H9 (cell line): ENCODE measurements at places on chromosomes 2 and 18. TPM values are rescaled to one million over a fixed set of nuclear protein-coding genes. Genes with fewer than 3 reads are reported as not detected.

The FAM228A gene
- not detected in 2 replicates for total RNA-seq

The ALLC gene
- not detected in 2 replicates for total RNA-seq

The COLEC12 gene
- 0.59 and 0.70 TPM in 2 replicates for total RNA-seq

The STK11IP gene
- total RNA-seq = 28.1 and 31.1 TPM in 2 replicates

The ALKAL2 gene
- 0.48 and 0.68 TPM in 2 replicates for total RNA-seq

The SERPINB10 gene
- total RNA-seq = not detected in 2 replicates

The CNTNAP5 gene
- 0.39 and 0.48 TPM in 2 replicates for total RNA-seq

The AMER3 gene
- total RNA-seq = 0.59 TPM in 2 replicates

The CRACDL gene
- total RNA-seq = 0.29 and 0.48 TPM in 2 replicates

DNA sequence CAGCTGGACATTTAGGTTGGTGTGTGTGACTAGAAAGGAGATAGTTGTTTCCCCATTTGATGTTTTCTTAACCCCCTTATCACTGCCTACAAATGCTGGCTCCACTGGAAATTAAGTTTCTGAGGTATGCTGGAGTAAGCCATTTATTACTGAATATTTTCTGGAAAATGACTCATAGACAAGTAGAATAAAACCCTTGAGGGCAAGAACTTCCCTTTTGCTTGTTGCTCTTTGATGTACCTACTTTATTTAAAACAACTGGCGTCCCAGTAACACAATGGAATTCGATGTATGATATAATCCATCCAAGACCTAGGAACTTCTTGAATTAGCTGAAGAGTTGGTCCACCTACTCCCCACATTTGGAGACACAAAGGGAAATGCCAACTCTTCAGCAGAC is 33.3 kb upstream of the SESTD1 start:
- no peaks in the 10 kb centered on the region for H3K4me1 ChIP-seq
- DNase-seq = no peak
- no peak overlapping the region for H3K4me3 ChIP-seq

DNA sequence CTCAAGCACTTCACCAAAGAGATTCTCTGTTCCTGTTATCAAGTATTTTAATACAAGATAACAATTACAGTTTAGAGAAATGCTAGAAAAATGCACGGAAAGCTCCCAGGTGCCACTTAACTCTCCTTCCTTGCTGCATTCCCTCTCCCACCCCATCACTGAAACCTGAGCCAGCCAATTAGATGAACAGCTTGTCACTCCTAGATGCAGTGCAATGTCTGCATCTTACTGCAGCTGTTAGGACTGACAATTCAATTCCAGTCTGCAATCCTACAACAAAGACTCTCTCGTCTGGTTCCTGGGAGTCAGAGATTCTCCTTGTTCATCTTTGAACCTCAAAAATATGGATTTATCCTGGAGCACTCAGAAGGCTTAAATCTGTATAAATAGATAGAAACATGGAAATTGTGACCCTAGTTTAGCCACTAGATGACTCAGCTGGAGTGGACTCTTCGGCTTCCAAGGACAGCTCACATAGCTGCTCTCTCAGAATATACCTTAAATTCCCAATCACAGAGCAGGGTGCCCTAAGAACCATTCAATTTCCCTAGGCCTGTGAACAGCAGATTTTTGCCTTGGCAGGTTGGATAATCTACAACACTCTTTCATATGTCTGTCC is 311.1 kb downstream of the NRXN1 start:
- H3K4me1 ChIP-seq = peaks cover 4% of the 10 kb centered on the region; the same call in 1 of the 2 replicates
- H3K27ac ChIP-seq = no peak overlapping the region
- H3K4me3 ChIP-seq = no peak overlapping the region

DNA sequence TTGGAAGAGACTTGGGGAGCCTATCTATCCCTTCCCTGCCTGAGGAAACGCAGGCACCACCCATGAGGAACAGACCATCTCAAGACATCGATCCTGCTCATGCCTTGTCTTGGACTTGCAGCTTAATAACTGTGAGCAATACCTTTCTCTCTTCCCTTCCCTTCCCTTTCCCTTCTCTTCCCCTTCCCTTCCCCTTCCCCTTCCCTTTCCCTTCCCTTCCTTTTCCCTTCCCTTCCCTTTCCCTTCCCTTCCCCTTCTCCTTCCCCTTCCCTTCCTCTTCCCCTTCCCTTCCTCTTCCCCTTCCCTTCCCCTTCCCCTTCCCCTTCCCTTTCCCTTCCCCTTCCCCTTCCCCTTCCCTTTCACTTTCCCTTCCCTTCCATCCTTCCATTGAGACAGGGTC is 650.7 kb upstream of the SOX11 start:
- no peaks in the 10 kb centered on the region for H3K27me3 ChIP-seq
- no peak overlapping the region for H3K4me3 ChIP-seq
- H3K27ac ChIP-seq = no peak overlapping the region
- H3K4me1 ChIP-seq = no peaks in the 10 kb centered on the region
- H3K36me3 ChIP-seq = no peaks in the 10 kb centered on the region
- DNase-seq = no peak

GRCh38 chr2:168354499-168354898 is 101.6 kb upstream of the CERS6 start:
- DNase-seq = no peak
- no peak overlapping the region for H3K4me3 ChIP-seq
- H3K36me3 ChIP-seq = peaks cover 8% of the 10 kb centered on the region
- peaks cover 8% of the 10 kb centered on the region; the same call in 1 of the 2 replicates for H3K4me1 ChIP-seq
- H3K27ac ChIP-seq = no peak overlapping the region

- no peaks in the 10 kb centered on the region for H3K36me3 ChIP-seq
- no peak overlapping the region for H3K4me3 ChIP-seq
- no peak overlapping the region for H3K27ac ChIP-seq
- H3K27me3 ChIP-seq = no peaks in the 10 kb centered on the region
These were observed 26.8 kb upstream of the SLC9A2 start for GRCh38 chr2:102592601-102593000.

DNA sequence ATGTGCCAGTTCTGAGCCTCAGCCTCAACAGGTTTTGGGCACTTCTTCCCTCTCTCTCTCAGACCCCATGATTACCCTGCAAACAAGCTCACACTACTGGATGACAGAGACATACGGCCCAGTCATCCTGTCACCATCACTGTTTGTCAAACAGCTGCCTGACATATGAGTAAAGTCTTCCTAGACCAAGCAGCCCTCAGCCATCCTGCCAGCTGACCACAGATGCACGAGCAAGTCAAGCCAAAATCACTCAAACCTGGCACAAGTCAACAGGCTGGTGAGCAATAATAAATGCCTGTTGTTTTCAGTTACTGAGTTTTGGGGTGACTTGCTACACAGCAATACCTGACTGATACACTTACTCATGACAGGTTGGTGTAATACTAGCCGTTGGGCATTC is 75.5 kb upstream of the KLF7 start:
- H3K27ac ChIP-seq = no peak overlapping the region
- no peaks in the 10 kb centered on the region for H3K27me3 ChIP-seq
- no peaks in the 10 kb centered on the region for H3K4me1 ChIP-seq
- no peaks in the 10 kb centered on the region for H3K36me3 ChIP-seq

GRCh38 chr2:199814817-199815211 is 36.2 kb downstream of the FTCDNL1 start:
- DNase-seq = no peak
- no peaks in the 10 kb centered on the region for H3K36me3 ChIP-seq
- peaks cover 3% of the 10 kb centered on the region; the same call in 1 of the 2 replicates for H3K4me1 ChIP-seq

DNA sequence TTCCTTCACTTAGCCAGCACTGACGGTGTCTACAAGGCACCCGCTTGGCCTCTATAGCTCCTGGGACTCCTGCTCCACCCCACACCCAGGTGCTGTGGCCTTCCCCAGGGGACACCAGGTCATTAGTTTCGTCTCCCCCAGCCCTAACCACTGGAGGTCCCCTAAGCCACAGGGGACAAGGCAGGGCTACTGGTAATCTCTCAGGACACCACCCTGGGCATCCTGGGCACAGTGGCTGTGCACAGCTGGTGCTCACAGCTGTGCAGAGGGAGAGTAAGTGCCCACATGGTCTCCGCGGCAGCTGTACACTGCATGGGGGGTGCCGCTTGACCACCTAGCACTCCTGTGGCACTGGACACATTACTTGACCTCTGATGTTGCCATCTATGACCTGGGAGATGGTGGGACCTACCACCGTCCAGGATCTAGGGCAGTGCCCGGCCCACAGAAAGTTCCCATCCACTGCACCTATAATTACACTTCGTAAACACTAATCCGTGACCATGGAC is 134.0 kb downstream of the HDAC4 start:
- H3K27ac ChIP-seq = no peak overlapping the region
- H3K4me1 ChIP-seq = peaks cover 6% of the 10 kb centered on the region; the same call in 1 of the 2 replicates
- H3K36me3 ChIP-seq = no peaks in the 10 kb centered on the region
- no peak overlapping the region for H3K4me3 ChIP-seq
- H3K27me3 ChIP-seq = no peaks in the 10 kb centered on the region; the same call in 1 of the 2 replicates

GRCh38 chr2:224861266-224861665 is 145.1 kb upstream of the CCDC195 start:
- no peaks in the 10 kb centered on the region for H3K36me3 ChIP-seq
- DNase-seq = no peak
- H3K4me1 ChIP-seq = no peaks in the 10 kb centered on the region
- no peak overlapping the region for H3K27ac ChIP-seq
- H3K27me3 ChIP-seq = no peaks in the 10 kb centered on the region

GRCh38 chr2:169107645-169108044 is 38.3 kb downstream of the DHRS9 start:
- H3K27me3 ChIP-seq = no peaks in the 10 kb centered on the region
- no peak overlapping the region for H3K4me3 ChIP-seq
- no peak for DNase-seq
- no peaks in the 10 kb centered on the region for H3K36me3 ChIP-seq
- H3K4me1 ChIP-seq = 0 out of 2 replicates have a peak, but pooled peaks cover 2% of the 10 kb centered on the region
- H3K27ac ChIP-seq = no peak overlapping the region

DNA sequence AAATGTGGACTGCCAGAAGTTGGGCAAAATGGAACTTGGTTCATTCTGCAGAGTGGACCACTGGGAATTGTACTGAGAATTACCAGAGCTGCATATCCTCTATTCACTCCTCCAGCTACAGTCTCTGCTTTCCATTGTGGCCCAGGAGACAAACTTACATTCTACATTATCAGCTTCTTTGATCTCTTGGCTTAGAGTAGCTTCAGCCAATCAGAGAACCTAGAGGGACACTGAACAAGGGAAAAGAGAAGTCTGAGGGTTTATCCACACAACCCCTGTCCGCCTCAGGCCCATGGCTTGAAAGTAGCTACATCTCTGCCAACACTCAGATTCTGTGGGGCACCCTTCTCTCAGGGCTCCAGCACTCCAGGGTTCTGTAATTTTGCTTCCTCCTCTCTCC is 251.1 kb downstream of the TRIB2 start:
- no peak overlapping the region for H3K4me3 ChIP-seq
- no peak overlapping the region for H3K27ac ChIP-seq
- no peaks in the 10 kb centered on the region for H3K27me3 ChIP-seq
- H3K4me1 ChIP-seq = no peaks in the 10 kb centered on the region
- no peak for DNase-seq
- H3K36me3 ChIP-seq = peaks cover 2% of the 10 kb centered on the region; the same call in 1 of the 2 replicates

- H3K36me3 ChIP-seq = peaks cover 2% of the 10 kb centered on the region; the same call in 2 of the 3 replicates
- DNase-seq = no peak
- no peak overlapping the region for H3K27ac ChIP-seq
- no peaks in the 10 kb centered on the region for H3K27me3 ChIP-seq
These were observed 35.4 kb downstream of the CFAP221 start for GRCh38 chr2:119579424-119580295.

GRCh38 chr18:58321986-58322385 is 278.0 kb downstream of the NEDD4L start:
- H3K27ac ChIP-seq = no peak overlapping the region
- H3K36me3 ChIP-seq = peaks cover 8% of the 10 kb centered on the region
- H3K4me3 ChIP-seq = no peak overlapping the region
- no peaks in the 10 kb centered on the region for H3K27me3 ChIP-seq
- no peak for DNase-seq
- no peaks in the 10 kb centered on the region for H3K4me1 ChIP-seq

DNA sequence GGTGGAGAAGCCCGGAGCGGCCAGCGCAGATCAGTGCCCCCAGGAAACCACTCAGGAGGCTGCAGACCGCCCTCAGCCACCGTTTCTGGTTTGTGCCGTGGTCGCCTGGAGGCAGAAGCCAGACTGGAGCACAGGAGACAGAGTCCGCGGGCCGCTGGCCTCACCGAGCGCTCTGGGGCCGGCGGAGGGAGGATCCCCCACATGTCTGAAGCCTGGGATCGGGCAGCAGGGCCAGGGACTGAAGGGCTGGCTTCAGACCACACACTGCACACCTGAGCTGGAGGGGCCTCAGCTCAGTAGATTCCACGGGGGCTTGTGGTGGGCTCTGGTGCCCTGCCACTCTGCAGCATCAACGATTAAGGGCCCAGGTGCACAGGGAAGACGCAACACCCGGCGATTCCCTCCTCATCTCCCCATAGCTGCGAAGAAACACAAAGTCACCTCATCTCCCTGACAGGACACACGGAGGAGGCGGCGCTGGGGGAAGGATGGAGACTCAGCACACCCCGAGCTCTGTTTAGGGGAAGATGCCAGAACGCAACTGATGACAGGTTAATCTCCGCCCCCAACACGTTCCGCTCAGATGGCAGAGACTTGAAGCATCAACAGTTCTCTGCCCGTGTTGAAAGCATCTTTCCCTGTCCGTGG is 408.1 kb downstream of the GALR1 start:
- no peak for DNase-seq
- no peaks in the 10 kb centered on the region for H3K27me3 ChIP-seq
- H3K4me1 ChIP-seq = no peaks in the 10 kb centered on the region
- no peak overlapping the region for H3K27ac ChIP-seq
- H3K36me3 ChIP-seq = peaks cover 2% of the 10 kb centered on the region; the same call in 1 of the 3 replicates

- no peaks in the 10 kb centered on the region for H3K4me1 ChIP-seq
- H3K27me3 ChIP-seq = no peaks in the 10 kb centered on the region
- H3K4me3 ChIP-seq = no peak overlapping the region
- H3K27ac ChIP-seq = no peak overlapping the region
These were observed 30.6 kb upstream of the SPP2 start for GRCh38 chr2:234019896-234020295.

DNA sequence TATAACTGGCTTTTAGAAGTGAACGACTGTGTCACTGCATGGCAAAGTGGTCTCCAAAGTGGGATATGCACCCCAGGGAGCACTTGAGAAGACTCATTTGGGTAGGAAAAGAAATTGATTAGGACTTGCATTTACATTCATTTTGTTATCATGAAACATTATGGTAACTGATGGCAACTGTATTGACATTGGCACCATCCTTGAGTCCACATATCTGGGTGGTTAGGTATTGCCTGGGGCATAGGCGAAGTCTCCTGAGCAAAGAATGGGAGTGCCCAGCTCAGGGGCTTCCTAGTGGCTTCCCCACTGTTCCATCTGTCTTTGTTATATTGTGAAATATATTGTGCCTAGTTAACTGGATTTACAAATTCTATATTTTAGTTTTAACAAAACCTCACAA is 29.2 kb downstream of the SPATS2L start:
- no peak for DNase-seq
- peaks cover 5% of the 10 kb centered on the region; the same call in 1 of the 2 replicates for H3K4me1 ChIP-seq
- H3K4me3 ChIP-seq = no peak overlapping the region

DNA sequence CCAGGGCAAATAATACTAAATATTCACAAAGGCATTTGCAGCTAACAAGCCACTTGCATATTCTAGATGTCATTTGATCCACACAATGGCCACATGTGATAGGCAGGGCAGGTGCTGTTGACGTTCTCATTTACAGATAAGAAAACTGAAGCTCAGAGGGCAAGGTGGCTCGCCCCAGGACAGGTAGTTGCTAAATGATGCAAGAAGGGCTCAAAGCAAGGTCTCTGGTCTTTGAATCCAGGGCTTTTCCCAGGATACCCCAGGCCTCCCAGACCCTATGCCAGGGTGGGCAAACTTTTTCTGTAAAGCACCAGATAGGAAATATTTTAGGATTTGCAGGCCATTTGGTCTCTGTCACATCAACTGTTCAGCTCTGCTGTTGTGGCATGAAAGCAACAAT is 35.1 kb downstream of the LOXHD1 start:
- H3K4me1 ChIP-seq = no peaks in the 10 kb centered on the region
- no peaks in the 10 kb centered on the region for H3K36me3 ChIP-seq
- no peak overlapping the region for H3K27ac ChIP-seq
- no peak for DNase-seq
